ENCODE measurements at places on chromosomes 5 and 9.

DNA sequence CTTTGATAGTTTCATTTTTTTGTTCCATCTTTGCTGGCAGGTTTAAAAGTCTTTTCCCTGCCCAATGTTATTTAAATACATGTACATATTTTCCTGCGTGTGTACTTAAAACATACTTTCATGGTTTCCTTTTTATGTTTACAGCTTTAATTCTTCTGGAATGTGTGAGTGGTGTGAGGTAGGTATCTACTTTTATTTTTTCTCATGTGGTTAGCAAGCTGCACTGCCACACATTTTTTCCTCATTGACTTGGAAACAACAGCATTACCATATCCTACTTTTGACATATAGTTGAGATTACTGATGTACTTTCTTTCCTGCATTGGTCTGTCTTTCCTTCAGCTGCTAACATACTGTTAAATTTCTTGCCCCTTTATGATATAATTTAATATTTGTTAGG lies 51.4 kb upstream of the COL15A1 start:
- no peak for DNase-seq
- H3K27ac ChIP-seq: no peak overlapping the region
- H3K4me1 ChIP-seq: no peaks in the 10 kb centered on the region
- no peak overlapping the region for H3K4me3 ChIP-seq
- H3K36me3 ChIP-seq: no peaks in the 10 kb centered on the region

GRCh38 chr5:170571281-170571731 lies 67.5 kb downstream of the KCNIP1 start:
- no peaks in the 10 kb centered on the region for H3K36me3 ChIP-seq
- peaks cover 21% of the 10 kb centered on the region for H3K4me1 ChIP-seq

DNA sequence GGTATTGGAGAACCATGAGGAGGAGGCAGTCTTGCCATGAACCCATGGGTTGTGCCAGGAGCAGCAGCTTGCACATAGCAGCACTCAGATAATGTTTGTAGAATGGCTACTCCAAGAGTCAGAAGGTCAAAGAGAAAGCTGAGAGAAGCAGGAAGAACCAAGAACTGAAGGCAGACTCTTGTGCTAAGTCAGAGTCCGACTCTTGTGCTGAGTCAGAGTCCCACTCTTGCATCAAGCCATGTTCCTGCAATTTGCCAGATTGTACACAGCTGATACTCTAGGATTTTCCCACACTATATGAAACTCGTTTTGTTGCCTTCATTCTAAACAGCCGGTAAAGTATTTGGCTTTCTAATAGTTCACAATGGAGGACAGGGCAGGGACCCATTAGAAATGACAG lies 26.2 kb upstream of the HSPA9 start:
- H3K36me3 ChIP-seq: no peaks in the 10 kb centered on the region
- H3K4me1 ChIP-seq: peaks cover 2% of the 10 kb centered on the region
- peak; percentile 16 for DNase-seq

DNA sequence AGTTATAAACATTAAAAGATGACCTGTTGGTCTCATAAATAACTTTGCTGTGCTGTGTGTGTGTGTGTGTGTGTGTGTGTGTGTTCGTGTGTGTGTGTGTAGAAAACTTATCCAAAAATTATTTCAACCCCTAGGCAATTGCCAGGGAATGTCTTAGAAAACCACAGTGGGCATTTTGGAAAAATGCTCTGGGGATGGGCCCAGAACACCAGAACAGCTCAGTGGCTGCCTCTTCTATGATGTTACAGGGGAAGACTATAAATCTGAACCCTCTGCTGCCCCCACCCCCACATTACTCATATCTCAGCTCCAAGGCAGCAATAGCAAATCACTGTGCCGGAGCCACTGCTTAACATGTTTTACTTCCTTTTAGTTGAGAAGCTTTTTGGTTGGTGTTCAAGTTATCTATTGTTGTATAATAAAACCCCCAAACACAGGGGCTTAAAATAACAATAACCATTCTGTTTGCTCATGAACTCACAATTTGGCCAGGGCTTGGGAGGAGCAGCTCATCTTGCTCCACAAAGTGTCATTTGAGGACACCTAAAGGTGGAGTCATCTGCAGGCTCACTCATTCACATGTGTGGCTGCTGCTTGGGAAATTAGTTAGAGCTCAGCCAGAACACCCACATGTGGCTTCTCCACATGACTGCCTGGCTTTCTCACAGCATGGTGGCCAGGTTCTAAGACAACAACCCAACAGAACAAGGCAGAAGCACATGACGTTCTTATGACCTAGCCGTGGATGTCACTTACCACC lies 40.4 kb downstream of the ACTBL2 start:
- no peaks in the 10 kb centered on the region for H3K36me3 ChIP-seq
- no peak overlapping the region for H3K27ac ChIP-seq
- no peaks in the 10 kb centered on the region for H3K27me3 ChIP-seq

- H3K27me3 ChIP-seq: no peaks in the 10 kb centered on the region
- no peak overlapping the region for H3K4me3 ChIP-seq
- no peak for DNase-seq
- H3K4me1 ChIP-seq: no peaks in the 10 kb centered on the region
- H3K27ac ChIP-seq: no peak overlapping the region
These were observed 72.8 kb downstream of the C9orf153 start for GRCh38 chr9:86186696-86187095.

- no peaks in the 10 kb centered on the region for H3K27me3 ChIP-seq
- H3K27ac ChIP-seq: no peak overlapping the region
- peaks cover 68% of the 10 kb centered on the region for H3K36me3 ChIP-seq
- DNase-seq: no peak
- no peaks in the 10 kb centered on the region for H3K4me1 ChIP-seq
These were observed 7.0 kb upstream of the MRNIP start for GRCh38 chr5:179865491-179866240.

- no peak for DNase-seq
- H3K4me1 ChIP-seq: no peaks in the 10 kb centered on the region
- no peaks in the 10 kb centered on the region for H3K27me3 ChIP-seq
- no peak overlapping the region for H3K4me3 ChIP-seq
- H3K36me3 ChIP-seq: peaks cover 23% of the 10 kb centered on the region
These were observed 239.9 kb upstream of the PANK3 start for GRCh38 chr5:168819004-168819621.

GRCh38 chr5:142674531-142675469 lies 11.1 kb downstream of the FGF1 start:
- H3K27ac ChIP-seq: no peak overlapping the region
- no peaks in the 10 kb centered on the region for H3K36me3 ChIP-seq
- DNase-seq: no peak

GRCh38 chr9:135575995-135576631 lies 14.6 kb downstream of the PAEP start:
- no peaks in the 10 kb centered on the region for H3K4me1 ChIP-seq
- no peak overlapping the region for H3K27ac ChIP-seq
- H3K27me3 ChIP-seq: no peaks in the 10 kb centered on the region
- H3K36me3 ChIP-seq: no peaks in the 10 kb centered on the region
- H3K4me3 ChIP-seq: no peak overlapping the region

Data from trophoblast cell (in vitro differentiated cells and primary cell).